HTR-8/SVneo (cell line): ENCODE measurements at places on chromosomes 16 and 17.

DNA sequence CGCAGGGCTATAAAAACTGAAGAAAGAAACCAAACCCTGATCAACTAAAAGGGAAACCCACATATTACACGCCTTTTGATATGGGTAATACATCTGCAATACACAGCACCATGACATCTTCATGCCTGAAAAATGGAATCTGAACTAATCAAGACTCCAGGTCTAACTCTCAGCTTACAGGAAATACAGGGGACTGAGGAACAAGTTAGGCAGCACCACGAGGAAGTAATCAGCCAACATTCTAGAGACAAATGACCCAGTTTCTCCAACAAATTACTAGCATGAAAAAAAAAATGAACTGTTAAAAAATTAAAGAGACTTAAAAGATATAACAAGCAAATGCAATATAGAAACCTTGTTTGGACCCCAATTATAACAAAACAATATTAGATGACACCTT lies 9.1 kb downstream of the SLC39A11 start:
- DNase-seq, result no peak

DNA sequence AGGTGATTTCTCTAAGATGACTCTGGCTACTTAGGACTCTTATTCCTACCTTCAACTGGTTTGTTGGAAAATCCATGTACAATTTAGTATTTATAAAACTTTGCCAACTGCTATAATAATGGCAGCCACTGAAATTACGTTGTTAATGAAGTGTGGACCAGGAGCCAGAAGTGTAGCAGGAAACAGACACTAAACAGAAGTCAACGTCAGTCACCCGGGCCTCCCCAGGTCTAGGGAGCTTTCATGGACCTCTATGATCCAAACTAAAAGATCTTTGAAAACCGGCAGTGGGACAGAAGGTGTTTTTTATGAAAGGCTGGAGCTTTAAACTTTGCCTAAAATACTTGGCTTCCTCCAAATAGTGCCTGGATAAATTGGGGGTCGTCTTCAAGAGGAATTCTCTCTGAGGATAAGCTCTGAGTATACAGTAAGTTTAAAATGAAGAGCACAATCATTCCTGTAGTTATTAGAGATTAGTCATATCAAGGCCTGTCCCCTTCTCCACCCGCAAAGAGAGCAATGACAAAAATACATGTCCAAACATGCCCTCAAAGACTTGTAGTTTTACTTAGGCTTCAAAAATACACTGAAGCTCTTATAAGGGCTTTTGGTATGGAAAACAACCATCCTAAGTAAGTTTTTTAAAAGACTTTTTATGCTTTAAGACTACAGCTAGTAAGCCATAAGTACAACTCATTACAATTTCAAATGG lies 34.6 kb downstream of the DCUN1D3 start:
- DNase-seq, result peak; percentile 32

DNA sequence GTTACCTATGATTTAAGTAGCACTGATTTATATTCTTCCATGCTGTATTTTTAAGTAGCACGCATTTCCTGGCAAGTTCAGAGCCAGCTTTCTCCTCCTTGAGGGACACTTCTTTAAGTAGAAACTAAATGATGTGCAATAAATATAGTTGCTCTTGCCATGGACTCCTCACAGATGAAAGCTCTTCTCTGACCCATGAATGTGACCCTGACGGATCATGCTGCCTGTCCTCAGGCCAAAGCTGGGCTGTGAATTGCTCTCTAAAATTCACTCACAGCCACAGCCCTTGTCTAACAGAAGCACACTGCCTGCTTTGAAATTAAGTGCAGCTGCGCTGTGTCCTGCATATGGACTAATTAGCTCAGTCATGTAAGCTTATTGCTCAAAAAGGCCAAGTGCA lies 438.8 kb downstream of the PMP22 start:
- DNase-seq, result no peak

GRCh38 chr17:48219617-48220016 lies 112.1 kb downstream of the SNX11 start:
- DNase-seq, result no peak

DNA sequence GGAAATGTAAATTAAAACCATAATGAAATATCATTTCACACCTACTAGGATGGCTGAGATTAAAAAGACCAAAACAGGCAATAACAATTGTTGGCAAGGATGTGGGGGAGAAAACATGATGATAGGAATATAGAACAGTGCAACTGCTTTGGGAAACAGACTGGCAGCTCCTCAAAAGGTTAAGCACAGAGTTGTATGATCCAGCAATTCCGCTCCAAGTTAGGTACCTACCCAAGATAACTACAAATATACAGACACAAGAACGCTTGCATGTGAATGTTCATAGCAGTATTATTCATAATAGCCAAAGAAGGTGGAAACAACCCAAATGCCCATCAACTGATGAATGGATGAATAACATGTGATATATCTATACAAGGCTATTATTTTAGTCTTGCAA lies 35.0 kb upstream of the MAP3K14 start:
- DNase-seq, result no peak

DNA sequence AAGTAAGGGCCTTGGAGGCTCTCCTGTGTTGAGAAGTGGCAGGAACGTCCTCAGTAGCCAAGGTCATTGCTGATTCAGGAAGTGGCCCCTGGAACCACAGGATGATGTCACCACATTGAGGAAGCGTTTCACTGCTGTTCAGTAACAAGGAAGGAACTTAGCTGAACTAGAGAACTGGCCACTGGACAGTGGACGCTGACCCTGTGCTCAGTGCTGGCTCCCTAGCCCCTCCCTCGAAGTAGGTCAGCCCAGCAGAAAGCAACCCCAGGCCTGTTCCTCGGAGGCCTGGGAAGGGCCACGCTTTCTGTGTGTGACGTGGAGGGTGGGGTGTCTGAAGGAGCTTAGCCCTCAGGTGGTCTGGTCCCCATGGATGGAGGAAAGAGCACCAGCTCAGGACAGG lies 58.3 kb downstream of the B9D1 start:
- DNase-seq, result peak; percentile 69

DNA sequence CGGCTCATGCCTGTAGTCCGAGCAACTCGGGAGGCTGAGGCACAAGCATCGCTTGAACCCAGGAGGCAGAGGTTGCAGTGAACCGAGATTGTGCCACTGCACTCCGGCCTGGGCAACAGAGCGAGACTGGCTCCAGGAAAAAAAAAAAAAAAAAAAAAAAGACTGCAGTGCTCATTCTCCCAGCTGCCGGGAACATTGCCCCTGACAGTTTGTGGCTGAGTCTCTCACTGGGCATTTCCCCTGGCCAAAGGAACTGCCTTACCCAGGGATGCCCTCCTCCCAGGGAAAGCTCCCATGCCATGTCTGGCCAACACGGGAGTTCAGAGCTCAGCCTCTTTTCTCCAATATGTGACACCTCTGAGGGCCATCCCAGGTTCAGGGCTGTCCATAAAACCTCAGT lies 21.3 kb upstream of the USP10 start:
- DNase-seq, result no peak

GRCh38 chr17:42183741-42184711 lies 1.2 kb downstream of the HCRT start:
- no peak for DNase-seq

DNA sequence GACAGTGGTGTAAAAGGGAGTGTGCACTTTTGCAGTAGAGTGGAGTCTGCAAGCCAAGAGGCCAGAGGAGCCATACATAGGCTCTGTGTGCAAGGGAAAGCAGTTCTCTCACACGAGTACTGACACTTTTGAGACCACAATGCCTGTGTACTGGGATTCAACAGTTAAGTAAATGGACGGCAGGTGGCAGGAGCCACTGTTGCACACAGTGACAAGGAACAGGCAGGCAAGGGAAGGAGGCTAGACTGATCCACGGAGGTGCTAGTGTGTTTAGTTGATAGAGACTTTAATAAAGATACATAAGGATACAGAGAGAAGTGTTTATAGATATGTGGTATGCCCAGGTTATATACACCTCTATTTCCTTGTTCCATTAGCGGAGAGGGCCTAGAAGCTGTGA lies 67.0 kb downstream of the MPRIP start:
- no peak for DNase-seq

- DNase-seq, result no peak
Observed at GRCh38 chr17:7167832-7168231, 11.3 kb downstream of the ASGR1 start.

DNA sequence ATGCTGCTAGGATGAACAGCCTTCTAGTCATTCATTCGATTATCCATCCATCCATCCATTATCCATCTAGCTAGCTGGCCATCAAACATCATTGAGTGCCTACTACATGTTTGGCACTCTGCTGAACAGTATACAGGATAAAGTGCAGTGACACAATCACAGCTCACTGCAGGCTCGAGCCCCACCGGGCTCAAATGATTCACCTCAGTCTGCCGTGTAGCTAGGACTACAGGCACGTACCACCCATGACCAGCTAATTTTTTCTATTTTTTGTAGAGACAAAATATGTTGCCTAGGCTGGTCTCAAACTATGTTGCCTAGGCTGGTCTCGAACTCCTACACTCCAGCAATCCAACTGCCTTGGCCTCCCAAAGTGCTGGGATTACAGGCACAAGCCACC lies 50.0 kb downstream of the SSH2 start:
- no peak for DNase-seq

GRCh38 chr17:3681565-3681964 lies 13.0 kb downstream of the EMC6 start:
- DNase-seq, result no peak

DNA sequence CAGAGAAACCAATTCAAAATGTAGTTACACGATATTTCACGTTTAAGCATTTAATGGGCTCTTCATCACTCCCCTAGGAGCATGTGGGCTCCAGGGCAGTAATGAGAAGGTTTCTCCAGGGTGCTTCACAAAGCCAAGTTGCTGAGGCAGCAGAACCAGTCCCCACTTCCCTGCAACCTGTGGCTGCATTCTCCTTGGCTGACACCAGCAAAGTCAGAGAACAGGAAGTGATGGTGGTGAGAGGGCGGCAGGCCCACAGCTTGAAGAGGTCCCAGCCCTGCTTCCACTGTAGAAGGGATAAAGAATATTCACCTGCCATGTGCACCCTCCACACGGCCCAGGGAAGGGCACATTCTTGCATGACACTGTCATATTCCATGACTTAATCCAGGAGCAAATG lies 133.2 kb downstream of the CBLN1 start:
- DNase-seq, result no peak
